Left forelimb (tissue), 1 donor: ENCODE measurements at places on chromosomes 16 and 17.

- no peak for DNase-seq
Observed at GRCh38 chr16:83233153-83233552, 574.6 kb upstream of the HSBP1 start.

DNA sequence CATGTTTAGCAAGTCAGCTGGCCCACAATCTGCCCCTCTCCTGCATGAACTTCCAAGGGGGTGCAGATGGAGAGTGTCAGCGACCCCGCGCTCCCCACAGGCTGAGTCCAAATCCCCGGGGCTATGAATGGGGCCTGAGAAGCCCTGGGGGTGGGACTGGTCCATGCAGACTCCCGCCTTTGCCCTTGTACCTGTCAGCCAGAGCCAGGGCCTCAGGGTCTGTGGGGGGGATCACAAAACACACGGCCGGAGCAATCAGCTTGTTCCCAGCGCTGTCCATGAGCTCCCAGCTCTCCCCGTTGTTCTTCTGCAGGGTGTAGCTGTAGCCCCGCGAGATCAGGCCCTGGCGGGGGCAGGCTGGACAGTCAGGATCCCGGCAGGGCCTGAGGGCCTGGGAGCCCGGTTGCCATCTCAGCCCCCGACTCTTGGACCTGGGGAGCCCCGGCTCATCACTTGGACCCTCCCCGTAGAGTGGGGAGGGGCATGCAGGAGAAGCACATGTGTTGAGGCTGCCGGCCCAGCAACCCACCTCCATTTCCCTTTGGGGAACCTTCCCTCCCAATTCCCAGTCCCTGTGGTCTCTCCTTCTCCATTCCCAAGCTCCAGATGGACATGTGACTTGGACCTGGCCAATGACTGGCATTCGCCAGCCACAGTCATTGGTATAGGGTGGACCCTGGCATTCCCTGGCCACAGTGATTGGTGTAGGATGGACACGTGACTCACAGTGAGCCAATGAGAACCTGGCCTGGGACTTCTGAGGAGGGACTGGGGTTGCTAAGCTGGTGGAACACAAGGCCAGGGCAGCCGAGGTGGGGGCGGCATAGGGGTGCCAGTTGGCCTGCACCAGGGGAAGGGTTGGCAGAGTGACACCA, 42.4 kb downstream of the PPL start:
- no peak for DNase-seq

- DNase-seq = no peak
Observed at GRCh38 chr17:18925187-18925586, 26.8 kb upstream of the SLC5A10 start.

DNA sequence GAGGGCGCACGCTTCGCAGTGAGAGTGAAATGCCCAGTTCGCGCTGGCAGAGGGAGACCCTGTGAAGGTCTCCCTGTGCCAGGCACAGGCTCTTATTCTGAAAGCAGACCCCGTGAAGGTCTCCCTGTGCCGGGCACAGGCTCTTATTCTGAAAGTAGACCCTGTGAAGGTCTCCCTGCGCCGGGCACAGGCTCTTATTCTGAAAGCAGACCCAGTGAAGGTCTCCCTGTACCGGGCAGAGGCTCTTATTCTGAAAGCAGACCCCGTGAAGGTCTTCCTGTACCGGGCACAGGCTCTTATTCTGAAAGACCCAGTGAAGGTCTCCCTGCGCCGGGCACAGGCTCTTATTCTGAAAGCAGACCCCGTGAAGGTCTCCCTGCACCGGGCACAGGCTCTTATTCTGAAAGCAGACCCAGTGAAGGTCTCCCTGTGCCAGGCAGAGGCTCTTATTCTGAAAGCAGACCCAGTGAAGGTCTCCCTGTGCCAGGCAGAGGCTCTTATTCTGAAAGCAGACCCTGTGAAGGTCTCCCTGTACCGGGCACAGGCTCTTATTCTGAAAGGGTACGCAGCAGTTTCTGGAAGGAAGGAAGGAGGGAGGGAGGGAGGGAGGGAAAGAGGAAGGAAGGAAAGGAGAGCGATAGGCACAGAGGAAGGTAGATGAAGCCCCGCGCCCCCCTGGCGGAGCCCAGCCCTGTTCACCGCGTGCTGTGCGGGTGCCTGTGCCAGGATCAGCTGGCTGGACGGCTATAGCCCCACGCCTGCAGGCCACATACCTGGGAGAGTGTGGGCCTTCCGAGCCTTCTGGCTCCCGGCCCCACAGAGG, 55.3 kb downstream of the WDR45B start:
- peak; percentile 74 for DNase-seq

DNA sequence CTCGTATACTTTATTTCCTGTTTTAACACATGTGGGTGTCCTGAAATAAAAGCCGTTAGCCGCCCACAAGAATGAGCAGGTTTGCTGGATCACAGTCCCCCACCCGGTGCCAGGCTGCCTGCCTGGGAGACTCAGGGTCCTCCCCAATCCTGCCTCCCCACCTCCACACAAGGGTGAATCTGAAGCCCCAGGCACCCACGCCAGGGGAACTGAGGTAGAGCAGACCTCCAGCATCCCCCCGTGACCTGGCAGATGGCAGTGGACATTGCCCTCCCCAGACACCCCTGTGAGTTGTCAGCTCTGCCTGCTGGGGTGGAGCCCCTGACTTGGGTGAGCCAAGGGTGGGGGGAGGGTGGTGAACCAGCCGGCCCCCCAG, 114.8 kb downstream of the METRNL start:
- DNase-seq = no peak

- DNase-seq = no peak
Observed at GRCh38 chr17:76714822-76715495, 4.2 kb upstream of the MXRA7 start.

DNA sequence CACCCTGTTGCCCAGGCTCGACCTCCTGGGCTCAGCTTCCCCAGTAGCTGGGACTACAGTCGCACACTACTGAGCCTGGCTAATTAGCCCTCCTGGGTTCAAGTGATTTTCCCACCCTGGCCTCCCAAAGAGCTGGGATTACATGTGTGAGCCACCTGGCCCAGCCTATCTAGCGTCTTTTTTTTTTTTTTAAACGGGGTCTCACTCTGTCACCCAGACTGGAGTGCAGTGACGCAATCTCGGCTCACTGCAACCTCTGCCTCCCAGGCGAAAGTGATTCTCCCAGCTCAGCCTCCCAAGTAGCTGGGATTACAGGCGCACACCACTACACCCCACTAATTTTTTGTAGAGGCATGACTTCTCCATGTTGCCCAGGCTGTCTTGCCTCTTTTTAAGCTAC, 33.3 kb downstream of the GLG1 start:
- DNase-seq = no peak

DNA sequence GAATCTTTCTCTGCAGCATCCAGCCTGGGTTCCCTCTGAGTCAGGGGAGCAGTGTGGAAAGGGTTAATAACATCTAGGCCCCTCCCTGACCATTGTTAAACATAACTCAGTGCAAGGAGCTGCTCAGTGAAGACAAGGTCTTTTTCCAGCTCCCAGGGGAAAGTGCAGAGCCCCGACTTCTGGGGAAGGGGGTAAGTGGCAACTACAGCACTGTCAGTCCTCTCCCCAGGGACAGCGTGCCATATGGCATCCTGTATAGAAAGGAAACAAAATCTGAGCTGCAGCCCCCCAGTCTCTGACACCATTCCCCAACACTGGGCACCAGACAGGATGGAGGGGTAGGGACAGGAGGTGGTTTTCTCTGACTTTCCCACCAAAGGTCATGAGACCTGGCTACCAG, 7.8 kb downstream of the MRPL27 start:
- no peak for DNase-seq

DNA sequence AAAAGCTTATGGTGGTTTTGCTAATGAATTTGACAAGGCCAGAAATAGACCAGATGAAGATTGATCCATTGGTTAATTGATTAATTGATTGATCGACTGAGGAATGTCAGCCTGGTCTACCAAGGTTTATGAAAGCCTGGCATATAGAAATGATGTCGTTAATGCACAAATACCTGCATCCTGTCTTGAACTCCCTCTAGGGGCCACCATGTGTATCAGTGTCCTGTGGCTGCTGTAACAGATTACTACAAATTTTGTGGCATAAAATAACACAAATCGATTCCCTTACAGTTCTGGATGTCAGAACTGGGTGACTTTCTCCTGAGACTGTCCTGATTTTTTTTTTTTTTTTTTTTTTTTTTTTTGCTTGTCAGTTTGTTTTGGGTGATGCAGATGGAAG, 553.2 kb downstream of the MAF start:
- DNase-seq = no peak

DNA sequence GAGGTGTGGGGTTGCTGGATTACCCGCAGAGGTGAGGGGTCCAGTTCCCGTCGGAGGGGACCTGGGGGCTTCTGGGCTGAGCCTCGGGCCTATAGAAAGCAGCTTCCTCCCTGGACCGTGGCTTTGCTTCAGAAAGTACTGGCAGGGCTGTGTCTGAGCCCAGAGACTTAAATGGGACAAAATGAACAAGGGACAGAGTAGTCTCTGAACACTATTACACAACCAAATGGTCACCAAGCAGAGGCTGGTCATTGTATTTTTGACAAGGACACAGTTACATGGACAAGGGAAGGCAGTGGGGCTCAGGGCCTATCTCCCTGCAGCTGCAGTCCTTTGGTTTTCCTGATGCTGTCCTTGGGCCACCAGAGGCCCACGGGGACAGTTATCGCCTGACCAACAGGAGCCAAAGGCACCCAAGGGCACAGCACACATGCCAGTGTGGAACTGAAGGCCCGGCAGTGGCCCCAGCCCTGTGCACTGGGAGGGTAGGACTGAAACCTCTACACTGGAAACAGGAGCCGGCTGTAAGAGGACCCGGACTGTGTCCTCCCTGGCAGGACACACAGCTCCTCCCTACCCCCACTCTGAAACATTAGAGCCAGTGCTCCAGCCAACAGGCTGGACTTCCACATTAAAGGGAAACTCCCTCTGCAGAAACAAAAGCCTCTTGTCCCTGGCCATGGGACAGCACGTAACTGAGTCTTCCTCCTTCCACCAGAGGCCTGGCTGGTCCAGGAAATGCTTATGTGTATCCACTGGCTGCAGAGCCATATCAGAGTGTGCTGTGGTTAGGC, 26.0 kb upstream of the ERN1 start:
- DNase-seq = no peak

- DNase-seq = no peak
Observed at GRCh38 chr17:83149761-83150251, 70.4 kb downstream of the METRNL start.

- DNase-seq = no peak
Observed at GRCh38 chr16:24382762-24383407, 126.8 kb downstream of the CACNG3 start.

- DNase-seq = no peak
Observed at GRCh38 chr16:66574531-66574930, 4.7 kb upstream of the CMTM2 start.

GRCh38 chr16:66260522-66261254, 105.8 kb upstream of the CDH5 start:
- DNase-seq = no peak

DNA sequence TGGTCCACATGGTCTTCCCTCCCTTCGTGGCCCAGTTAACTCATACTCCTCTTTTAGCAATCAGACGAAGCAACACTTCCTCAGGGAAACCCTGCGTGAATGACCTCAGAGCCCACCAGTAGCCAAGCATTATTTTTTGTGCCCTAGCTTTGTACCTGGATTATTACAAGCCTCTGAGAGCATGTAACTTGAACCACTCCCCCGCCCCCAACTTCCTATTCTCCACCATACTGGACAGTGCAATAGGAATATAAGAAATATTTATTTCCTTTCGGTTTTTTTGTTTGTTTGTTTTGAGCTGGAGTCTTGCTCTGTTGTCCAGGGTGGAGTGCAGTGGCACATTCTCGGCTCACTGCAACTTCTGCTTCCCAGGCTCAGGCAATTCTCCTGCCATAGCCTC, 2.9 kb downstream of the CPPED1 start:
- DNase-seq = no peak

- DNase-seq = no peak
Observed at GRCh38 chr17:39765175-39765574, 27.4 kb downstream of the GRB7 start.

DNA sequence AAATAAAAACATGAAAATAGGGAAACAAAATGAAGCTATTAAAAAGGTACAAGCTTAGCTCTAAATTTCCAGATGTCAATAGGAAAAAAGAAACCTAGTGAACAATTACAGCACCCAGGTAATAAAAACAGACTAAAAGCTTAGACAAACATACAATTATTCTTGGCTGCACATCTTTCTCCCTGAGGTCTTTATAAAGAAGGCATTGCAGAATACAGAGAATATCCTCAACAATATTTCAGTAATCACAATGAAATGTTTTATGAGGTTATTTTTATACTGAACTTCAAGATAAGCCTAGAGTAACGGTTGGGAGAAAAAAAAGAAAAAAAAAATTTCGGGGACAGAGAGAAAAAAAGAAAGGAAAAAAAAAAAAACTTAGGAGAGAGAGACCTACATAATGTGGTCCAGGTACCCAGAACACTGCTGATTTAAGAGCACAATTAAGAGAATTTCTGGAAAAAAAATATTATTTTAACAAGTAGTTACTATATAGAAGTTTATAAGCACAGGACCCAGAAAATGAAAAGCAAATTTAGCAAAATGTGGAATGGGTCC, 26.5 kb downstream of the KANSL1 start:
- no peak for DNase-seq

- DNase-seq = no peak
Observed at GRCh38 chr16:25235991-25236390, 19.2 kb downstream of the AQP8 start.

DNA sequence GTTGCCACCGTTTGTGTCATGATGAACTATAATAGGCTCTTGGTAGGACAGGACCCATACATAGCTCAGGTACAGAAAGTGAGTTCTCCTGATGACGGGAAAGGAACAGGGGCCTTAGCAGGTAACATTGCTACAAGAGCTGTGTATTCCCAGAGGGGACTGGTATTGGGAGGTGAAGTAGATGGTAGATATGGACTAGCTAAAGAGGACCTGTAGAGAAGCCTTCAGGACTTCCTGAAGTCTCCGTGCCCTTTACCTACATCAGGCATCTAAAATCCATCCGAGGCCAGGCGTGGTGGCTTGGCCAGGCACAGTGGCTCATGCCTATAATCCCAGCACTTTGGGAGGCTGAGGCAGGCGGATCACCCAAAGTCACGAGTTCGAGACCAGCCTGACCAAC, 12.7 kb upstream of the SMARCD2 start:
- DNase-seq = no peak

GRCh38 chr16:80023865-80024264, 423.3 kb upstream of the MAF start:
- no peak for DNase-seq

GRCh38 chr17:7922845-7923628, 6.6 kb downstream of the KCNAB3 start:
- peak; percentile 92 for DNase-seq

DNA sequence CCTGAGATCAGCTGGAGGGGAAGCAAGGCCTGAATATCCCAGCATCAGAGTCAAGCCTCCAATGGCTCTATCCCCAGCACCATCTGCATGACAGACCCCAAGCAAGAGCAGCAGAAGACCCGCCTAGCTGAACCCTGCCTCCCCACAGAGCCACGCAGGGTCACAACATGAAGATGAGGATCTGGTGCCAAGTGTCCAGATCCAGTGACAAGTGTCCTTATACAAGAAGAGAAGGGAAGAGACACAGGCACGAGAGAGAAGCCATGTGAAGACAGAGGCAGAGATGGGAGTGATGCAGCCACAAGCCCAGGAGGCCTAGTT, 28.9 kb downstream of the TNFRSF13B start:
- DNase-seq = no peak

- no peak for DNase-seq
Observed at GRCh38 chr17:38705803-38706504, 881 bp downstream of the MLLT6 start.
